ENCODE measurements at places on chromosomes 11 and 22.

DNA sequence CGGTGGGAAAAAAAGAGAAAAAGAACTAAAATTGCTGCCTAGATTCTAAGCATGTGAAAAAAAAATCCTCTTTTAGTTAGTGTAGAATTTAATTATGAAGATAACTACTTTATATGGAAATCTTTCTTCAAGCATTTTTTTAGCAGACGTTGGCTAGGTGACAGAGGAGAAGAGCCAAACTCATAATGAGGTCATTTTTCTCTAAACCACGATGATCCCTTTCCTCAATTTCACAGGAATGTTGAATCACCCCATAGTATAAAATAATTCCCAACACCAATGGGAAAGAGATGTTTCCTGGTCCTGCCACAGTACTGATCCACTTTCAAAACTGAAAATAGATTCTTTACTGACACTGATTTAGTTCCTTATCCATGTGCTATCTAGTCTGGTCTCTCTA, 319.8 kb downstream of the DLG2 start:
- no peak for DNase-seq

GRCh38 chr11:62169448-62169847, 20.6 kb upstream of the SCGB1D1 start:
- DNase-seq, result no peak

DNA sequence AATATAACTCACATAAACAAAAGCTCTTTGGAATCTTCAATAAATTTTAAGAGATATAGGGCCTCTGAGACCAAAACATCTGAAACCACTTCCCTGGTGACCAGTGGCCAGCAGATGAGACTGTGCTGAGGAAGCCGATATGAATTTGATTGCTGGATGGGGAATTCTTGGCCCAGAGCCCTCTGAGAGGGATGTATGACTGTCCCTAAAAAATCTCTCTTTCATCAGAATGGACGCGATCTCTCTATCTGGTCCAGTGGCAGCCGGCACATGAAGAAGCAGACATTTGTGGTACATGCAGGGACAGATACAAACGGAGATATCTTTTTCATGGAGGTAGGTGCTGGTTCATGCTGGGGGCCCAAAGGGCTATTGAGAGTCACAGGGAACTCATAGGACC, 37.5 kb downstream of the MYBPC3 start:
- DNase-seq, result no peak

- no peak for DNase-seq
Measured at GRCh38 chr11:1998290-1998689, 648 bp upstream of the H19 start.

DNA sequence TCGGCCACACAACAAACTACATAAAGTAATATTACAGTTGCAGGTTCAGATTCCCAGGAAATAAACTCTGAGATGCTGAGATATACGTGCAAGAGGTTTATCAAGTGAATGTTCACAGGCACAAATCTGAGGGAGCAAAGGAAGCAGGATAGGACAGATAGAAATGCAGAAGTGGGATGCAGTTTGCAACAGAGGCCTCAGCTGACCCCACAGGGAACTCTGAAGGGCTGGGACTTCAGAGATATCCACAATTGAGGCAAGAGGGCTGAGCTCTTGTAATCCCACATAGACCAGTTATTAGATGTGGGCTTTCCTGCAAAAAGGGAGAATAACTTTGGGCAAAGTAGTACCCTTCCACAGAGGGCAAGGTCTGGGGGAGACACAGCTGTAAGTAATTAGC, 25.4 kb upstream of the ARHGAP20 start:
- DNase-seq, result no peak

GRCh38 chr22:31952094-31952401, 7.7 kb downstream of the YWHAH start:
- no peak for DNase-seq

GRCh38 chr11:44746894-44747293, 20.1 kb downstream of the TSPAN18 start:
- DNase-seq, result no peak

DNA sequence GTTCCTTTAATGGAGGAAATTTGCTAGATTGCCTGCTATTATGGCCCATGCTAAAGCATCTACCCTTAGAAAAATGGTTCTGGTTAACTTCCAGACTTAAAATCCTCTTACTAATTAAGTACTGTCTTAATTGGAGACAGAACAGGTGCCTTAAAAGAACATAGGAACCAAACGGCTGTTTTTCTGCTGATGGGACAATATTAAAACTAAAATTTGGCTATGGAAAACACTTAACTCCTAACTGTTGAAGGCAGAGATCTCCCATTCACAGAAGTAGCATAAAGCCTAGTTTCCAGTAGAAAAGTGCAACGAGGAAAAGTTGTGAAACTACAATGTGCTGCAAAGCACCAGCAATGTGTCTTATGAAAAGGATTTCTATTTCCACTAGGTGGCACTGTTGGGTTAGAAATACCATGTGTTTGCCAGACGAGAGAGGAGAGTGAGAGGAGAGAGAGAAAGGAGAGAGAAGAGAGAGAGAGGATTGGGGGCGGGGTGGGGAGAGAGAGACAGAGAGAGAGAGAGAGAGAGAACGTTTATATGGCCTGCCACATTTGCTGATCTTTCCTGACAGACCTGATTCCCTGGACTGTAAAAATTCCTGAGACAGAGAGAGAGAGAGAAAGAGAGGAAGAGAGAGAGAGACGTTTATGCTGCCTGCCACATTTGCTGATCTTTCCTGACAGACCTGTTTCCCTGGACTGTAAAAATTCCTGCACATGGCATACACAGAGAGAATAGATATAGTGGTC, 51.5 kb downstream of the FAM181B start:
- DNase-seq, result peak; percentile 88

- DNase-seq, result peak; percentile 32
Measured at GRCh38 chr11:96154802-96155520, 188.0 kb downstream of the MAML2 start.

- no peak for DNase-seq
Measured at GRCh38 chr11:1573077-1573902, 1.2 kb upstream of the DUSP8 start.

DNA sequence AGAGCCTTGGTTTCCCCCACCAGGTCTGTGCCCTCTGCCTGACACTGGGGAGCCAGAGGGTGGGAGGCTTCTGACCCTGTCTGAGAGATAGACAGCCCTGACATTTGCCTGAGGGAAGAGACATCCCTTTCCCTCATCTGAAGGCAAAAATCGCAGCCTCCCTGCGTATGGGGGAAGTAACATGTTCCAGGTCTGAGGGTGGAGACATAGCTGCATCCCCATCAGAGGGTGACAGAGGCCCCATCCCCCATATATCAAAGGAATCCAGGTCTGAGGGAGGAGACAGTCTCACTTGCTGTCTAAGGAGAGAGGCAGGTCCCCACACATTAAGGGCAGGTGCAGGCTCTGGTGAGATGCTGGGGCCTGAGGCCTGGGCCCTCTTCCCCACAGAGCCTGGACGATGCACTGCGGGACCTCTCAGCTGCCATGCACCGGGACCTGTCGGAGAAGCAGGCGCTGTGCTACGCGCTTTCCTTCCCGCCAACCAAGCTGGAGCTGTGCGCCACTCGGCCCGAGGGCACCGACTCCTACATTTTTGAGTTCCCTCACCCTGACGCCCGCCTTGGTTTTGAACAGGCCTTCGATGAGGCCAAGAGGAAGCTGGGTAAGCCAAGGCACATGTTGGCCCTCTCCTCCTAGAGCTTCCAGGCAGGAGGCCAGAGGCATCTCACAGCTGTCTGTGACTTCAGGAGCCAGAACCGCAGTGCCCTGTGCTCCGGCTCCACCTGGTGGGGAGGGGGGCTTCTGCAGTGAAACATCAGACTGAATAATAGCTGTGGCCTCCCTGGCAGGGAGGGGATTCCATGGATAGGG, 16.1 kb upstream of the RELT start:
- DNase-seq, result peak; percentile 75

GRCh38 chr11:36288442-36289225, 590 bp downstream of the COMMD9 start:
- peak; percentile 11 for DNase-seq

DNA sequence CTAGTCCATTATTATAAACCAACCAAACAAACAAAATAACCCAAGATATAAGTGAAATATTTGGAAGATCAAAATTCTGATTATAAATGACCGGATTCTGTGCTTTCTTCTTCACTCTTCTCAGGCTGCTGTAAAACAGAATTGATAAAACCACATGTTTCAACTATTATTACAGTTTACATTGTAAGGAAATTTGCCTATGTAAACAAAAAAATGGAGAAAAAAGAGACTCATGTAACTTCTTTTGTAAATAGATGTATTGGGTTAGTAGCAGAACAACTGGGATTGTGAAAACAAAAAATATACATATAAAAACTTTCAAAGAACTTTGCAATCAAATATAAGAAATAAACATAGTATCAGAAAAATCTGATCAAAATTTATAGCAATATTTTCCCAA, 295.2 kb upstream of the CCDC179 start:
- DNase-seq, result no peak

DNA sequence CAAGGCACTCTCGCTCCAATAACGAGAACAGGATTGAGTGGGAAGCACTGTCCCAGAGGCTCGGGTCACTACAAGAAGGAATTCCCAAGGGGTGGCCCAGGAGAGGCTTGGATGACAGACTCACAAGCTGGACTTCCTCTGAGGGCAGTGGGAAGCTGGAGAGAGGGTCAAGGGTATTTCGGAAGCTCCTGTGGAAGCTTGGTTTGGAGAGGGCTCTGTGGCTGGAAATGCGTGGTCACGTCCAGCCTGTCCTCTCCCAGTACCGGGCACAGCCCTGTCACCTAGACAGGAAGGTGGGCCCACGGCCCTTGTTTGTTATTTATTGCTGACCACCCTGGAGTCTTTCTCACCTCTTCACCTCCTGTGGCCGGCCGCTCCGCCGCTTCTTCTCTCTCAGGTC, 5.3 kb downstream of the SYNGR1 start:
- no peak for DNase-seq

DNA sequence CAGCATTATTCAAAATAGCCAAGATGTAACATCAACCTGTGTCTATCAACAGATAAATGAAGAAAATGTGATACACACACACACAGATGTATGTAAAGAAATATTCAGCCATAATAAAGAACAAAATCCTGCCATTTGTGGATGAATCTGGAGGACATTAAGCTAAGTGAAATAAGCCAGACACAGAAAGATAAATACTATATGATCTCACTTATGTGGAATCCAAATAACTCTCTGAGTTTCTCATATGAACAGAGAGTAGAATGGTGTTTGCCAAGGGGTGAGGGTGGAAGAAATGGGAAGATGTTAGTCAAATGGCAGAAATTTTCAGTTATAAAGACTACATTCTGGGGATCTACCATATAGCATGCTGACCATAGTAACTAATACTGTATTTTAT, 224.2 kb downstream of the GUCY1A2 start:
- no peak for DNase-seq

DNA sequence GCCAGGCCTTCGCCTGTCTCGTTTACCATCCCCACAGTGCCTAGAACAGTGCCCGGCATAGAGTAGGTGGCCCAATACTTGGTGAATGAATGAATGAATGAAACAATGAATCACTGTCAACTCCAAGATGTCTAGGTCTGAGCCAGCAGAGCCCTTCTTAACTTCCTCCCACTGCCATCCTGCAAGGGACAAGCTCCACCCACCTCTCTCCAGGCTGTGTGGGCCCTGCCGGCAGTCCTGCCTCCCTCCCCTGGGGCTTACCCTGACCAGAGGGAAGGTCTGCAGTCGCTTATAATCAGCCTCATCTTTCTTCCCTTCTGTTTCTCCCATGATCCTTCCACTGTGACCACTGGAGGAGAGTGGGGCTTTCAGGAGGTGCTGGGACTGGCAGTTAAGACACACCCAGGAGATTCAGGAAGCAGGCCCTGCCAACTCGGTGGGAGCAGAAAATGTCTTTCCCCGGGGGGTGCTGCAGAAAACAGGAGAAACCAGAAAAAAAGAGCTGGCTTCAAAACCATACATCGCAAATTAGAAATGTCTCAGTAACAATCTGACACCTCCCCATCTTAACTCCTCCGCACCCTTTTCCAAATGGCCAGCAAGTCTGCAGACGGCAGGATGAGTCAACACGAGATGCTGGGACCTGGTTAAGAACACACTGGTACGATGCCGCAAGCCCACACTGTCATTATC, 11.4 kb downstream of the DNAL4 start:
- DNase-seq, result peak; percentile 23

- no peak for DNase-seq
Measured at GRCh38 chr11:94583866-94584500, 16.8 kb downstream of the PIWIL4 start.

GRCh38 chr11:59841514-59841913, 3.8 kb downstream of the CBLIF start:
- no peak for DNase-seq

GRCh38 chr11:128297091-128297651, 290.2 kb downstream of the ETS1 start:
- no peak for DNase-seq

GRCh38 chr22:45199723-45200122, 36.0 kb downstream of the NUP50 start:
- no peak for DNase-seq

- DNase-seq, result no peak
Measured at GRCh38 chr11:10478574-10479550, 23.8 kb downstream of the AMPD3 start.

DNA sequence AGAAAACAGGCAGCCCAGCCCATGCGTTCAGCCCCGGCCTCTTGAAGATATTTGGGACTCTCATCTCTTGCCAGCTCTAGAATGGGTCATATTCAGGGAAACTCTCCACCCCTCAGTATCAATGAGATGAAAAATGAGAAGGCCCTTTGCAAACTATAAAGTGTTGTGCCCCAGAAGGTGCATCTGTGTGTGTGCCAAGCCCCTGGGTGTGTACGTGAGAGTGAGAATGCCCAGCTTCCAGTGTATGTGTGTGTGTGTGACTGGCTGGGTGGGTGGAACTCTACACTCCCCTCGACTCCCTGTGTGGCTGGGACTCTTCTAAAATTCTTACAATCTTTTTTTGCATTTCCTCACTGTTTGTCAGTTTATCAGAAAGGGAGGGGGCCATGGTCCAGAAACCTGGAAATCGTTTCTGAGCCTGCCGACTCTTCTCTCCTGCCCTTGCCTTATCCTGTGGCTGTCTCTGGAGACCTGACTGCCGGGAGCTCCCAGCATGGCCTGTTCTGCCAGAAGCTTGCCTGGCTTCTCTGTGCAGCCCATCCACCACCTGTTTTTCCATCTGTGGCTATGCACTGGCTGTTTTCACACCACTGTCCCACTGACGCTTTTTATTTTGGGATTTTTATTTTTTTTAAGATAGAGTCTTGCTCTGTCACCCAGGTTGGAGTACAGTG, 1.2 kb downstream of the P2RY6 start:
- no peak for DNase-seq

GRCh38 chr22:31206896-31207687, 5.0 kb upstream of the LIMK2 start:
- DNase-seq, result no peak

- DNase-seq, result peak; percentile 59
Measured at GRCh38 chr11:44133335-44133946, 38.0 kb downstream of the EXT2 start.

GRCh38 chr11:124657904-124658303, 15.6 kb downstream of the SIAE start:
- DNase-seq, result no peak

- DNase-seq, result no peak
Measured at GRCh38 chr11:123362186-123362585, 67.9 kb upstream of the GRAMD1B start.

GRCh38 chr11:2270322-2271076, at the start of gene ASCL2:
Gene ASCL2, minus strand, starts transcription at chr11:2270588. Its CDS starts 256 bp downstream, at chr11:2270332.
- no peak for DNase-seq

- DNase-seq, result peak; percentile 86
Measured at GRCh38 chr11:83649528-83649855, 363.3 kb upstream of the CCDC90B start.

Measured in mesendoderm (in vitro differentiated cells).